ENCODE measurements at places on chromosomes 4 and X. TPM values are rescaled to one million over a fixed set of nuclear protein-coding genes. Genes with fewer than 3 reads are reported as not detected.

The BMP2K gene
- total RNA-seq: 106 TPM

GRCh38 chr4:78324625-78325024 is 226.9 kb upstream of the ANXA3 start:
- no peak for DNase-seq

DNA sequence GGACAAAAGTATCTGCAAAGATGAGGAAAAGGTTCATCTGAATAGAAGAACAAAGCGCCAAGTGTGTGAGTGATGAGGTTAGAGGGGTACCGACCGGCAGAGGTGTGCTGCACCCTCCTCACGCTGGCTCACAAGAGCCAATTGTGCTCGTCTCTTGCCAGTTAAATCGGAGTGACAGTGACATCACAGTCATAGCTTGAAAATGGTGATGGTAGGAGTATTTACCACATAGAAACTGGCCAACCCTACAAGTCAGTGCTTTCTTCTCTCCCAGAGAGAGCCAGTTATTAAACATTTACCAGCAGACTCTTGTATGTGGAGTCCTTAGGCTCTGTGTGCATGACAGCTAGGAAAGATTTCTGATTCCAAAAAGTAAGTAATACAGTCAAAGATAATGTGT is 32.4 kb downstream of the CLDN22 start:
- DNase-seq: no peak

- DNase-seq: no peak
Observed at GRCh38 chrX:56099271-56099670, 132.9 kb upstream of the KLF8 start.

The ARX gene
- total RNA-seq: not detected

GRCh38 chrX:33128048-33128805 is 83.1 kb downstream of the DMD start:
- DNase-seq: no peak
